Naive B cell (primary cell): ENCODE measurements at places on chromosomes 6 and 20. TPM values are rescaled to one million over a fixed set of nuclear protein-coding genes. Genes with fewer than 3 reads are reported as not detected.

DNA sequence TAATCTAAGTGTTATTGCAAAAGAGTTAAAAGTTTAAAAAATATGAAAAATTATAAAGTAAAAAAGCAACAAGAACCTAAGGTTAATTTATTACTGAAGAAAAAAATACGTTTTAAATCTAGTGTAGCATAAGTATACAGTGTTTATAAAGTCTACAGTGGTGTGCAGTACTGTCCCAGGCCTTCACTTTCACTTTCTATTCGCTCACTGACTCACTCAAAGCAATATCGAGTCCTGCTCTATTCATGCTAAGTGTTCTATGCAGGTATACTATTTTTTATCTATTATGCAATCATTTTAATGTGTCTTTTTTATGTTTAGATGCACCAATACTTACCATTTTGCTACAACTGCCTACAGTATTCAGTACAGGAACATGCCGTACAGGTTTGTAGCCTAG lies 113.0 kb downstream of the MANEA start:
- no peak overlapping the region for H3K27ac ChIP-seq
- no peaks in the 10 kb centered on the region for H3K4me1 ChIP-seq
- H3K4me3 ChIP-seq = no peak overlapping the region
- no peaks in the 10 kb centered on the region for H3K36me3 ChIP-seq
- DNase-seq = no peak

Gene HLA-DOA
- 351 TPM for polyA plus RNA-seq

DNA sequence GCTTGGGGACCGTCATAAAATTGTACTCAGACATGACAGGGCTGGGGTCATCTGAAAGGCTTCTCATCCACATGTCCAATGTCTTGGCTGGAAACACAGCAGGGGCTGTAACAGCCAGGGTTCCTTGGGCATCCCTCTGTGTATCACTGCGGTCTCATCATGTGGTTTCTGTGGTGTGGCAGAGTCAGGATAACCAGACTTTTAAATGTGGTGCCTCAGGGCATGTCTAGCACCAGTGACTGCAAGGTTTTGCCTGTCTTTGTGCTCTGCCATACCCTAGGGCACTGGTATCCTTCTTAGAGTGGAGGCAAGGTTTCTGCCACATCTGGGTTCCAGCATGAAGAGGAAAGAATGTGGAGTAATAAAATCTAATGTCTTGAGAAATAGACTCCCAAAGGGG lies 124.2 kb downstream of the PLEKHG1 start:
- H3K4me1 ChIP-seq = peaks cover 64% of the 10 kb centered on the region
- peak overlapping the region; percentile 31 for H3K4me3 ChIP-seq
- H3K27me3 ChIP-seq = no peaks in the 10 kb centered on the region
- no peak for DNase-seq
- peak overlapping the region; percentile 3 for H3K27ac ChIP-seq
- no peaks in the 10 kb centered on the region for H3K36me3 ChIP-seq

DNA sequence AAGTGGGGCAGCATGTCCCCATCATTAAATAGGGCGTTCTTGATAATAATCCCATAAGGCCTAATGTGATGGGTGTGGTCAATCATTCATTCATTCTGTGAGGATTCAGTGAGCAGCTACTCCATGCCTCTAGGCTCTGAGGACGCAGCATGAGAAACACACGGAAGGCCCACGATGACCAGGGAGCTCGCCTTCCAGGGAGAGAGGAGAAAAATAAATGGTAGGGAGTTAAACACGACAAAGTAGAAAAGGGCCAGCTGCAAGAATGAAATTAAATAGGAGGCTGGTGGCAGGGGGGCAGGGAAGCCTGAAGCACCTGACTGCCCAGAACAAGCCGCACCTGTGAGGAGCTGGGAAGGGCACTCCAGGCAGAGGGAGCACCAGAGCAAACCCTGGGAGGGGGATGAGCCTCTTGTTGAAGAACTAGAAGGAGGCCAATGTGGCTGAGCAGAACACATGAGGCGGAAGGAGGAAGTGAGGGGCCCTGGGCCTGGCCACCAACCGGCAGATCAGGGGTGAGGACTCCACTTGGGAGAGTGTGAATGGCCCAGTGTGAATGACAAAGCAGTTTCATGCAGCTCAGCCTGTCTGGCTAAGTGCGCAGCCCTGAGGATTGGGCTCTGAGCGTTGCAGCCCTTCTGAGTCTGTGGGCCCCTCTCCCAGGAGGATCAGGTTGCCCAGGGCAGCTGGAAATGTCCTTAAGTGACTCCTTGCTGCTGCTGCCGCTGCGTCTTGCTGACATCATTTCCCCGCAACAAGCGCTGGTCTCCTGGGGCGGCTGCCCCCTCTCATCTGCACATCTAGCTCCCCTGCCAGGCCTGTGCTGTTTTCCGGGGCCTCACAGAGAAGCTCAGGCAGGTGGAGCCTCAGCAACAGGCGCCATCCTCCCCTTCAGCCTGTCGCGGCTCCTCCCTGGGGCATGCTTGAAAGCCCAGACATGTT lies 99.9 kb downstream of the CDH26 start:
- peak; percentile 6 for DNase-seq
- no peaks in the 10 kb centered on the region for H3K36me3 ChIP-seq
- peak overlapping the region; percentile 81 for H3K27ac ChIP-seq
- no peaks in the 10 kb centered on the region for H3K27me3 ChIP-seq
- H3K4me1 ChIP-seq = peaks cover 43% of the 10 kb centered on the region

Gene CRNKL1
- 6.6 TPM for polyA plus RNA-seq

- H3K36me3 ChIP-seq = no peaks in the 10 kb centered on the region
- H3K4me3 ChIP-seq = peak overlapping the region; percentile 66
- H3K27ac ChIP-seq = no peak overlapping the region
- H3K4me1 ChIP-seq = peaks cover 22% of the 10 kb centered on the region
Observed at GRCh38 chr6:63353286-63353630, 33.5 kb upstream of the LGSN start.

DNA sequence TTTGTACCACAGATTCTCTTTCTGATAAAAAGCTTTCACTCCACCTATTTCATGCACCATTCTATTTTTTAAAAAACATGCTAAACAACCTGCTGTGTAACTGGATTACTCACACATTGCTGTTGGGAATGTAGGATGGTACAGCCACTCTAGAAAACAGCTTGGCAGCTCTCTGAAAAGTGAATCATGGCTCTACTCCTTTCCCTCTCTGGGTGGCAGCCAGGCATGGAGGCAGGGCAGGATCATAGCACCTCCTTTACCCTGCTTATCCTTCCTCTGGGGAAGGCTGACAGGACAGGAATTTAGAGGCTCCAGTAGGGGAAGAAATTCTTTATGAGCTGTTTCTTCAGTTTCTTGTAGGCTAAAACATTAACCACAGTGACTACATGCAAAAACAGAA lies 6.7 kb upstream of the VNN2 start:
- H3K4me1 ChIP-seq = peaks cover 25% of the 10 kb centered on the region
- H3K4me3 ChIP-seq = peak overlapping the region; percentile 86
- H3K36me3 ChIP-seq = peaks cover 4% of the 10 kb centered on the region

Gene LKAAEAR1
- not detected for polyA plus RNA-seq

DNA sequence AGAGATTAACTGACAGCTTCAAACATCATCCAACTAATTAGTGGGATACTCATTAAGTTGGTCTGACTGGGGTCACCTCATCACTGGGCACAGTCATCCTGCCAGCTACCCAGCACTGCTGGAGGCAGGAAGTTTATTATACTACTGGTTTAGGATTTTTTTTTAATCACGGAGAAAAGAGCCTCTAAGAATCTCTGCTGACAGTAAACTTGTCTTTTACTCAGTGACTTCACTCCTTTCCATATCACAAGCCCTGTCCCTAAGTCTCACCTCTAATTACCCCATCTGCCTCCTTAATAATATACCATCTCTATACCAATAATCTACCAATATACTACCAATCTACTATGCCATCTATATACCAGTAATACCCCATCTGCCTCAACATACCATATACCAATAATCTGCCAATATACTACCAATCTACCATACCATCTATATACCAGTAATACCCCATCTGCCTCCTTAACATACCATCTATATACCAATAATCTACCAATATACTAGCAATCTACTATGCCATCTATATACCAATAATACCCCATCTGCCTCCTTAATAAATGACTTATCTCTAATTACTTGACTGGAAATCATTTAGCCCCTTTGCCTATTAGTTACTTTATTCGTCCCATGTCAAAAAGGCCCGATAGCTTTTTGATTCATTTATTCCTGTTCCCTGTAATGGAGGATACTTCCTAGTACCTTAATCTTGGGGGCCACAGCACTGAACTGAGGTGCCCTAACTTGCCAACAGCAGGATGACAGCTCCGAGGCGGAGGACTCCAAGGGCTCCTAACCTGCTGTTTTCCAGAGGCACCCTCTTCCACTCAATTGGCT lies 5.0 kb downstream of the ATP5F1E start:
- no peaks in the 10 kb centered on the region for H3K27me3 ChIP-seq
- DNase-seq = no peak
- H3K4me3 ChIP-seq = no peak overlapping the region
- H3K4me1 ChIP-seq = peaks cover 33% of the 10 kb centered on the region
